Endothelial cell (in vitro differentiated cells): ENCODE measurements at places on chromosomes 7 and 10.

DNA sequence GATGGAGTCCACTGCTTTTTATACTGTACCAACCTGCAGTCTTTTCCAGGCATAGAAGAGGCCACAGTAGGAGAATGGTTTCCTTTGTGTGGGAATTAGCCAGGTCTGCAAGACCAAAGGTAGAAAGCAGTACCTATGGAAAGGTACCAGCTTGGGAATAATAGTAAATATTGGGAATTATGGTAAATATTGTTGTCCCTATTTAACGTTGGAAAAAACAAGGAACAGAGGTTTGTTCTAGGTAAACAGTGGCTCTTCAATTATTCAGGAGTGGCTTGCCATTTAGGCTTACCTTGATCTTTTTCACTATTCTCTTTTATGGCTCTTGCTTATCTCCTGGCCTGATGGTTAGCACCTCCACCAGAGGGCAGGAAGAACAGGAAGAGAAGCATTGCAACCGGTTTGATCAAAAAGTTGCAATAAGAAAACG, 43.9 kb upstream of the GSAP start:
- no peak for DNase-seq

- no peak for DNase-seq
Measured at GRCh38 chr7:18210377-18210776, 182.7 kb upstream of the PRPS1L1 start.

GRCh38 chr10:78740976-78741915, 327.5 kb upstream of the ZMIZ1 start:
- DNase-seq: no peak

GRCh38 chr7:40833888-40834234, 699.1 kb downstream of the SUGCT start:
- no peak for DNase-seq

DNA sequence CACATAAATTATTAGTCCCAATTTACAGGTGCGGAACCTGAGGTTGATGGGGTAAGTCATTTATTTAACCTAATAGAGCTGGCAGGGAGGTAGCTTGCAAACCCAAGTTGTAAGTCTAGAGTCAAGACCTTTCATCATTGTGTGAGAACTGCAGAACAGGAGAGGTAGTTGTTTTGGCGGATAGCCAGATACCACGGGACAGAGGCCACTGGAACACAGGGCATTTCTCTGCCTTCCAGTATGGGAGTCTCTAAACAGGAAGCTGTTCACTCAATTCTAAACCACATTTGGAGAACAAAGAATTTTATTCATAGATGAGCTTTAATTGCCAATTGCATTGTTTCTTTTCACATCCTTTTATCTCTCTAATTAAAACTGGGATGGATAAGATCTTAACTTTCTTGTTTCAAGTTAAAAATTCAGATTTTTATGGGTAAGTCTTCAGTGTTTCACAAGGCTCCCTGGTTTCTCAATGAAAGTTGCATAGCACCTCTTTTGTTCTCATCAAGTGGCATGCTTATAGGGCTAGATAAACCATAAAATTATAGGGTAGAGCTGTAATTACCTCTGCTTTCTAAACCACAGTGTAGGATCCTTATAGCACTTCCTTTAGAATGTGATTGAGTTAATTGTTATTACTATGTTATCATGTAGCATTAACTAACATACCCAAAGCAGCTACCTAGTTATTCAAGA, 489.0 kb downstream of the GATA3 start:
- no peak for DNase-seq

- DNase-seq: no peak
Measured at GRCh38 chr7:41029072-41029499, 673.8 kb downstream of the INHBA start.

GRCh38 chr7:35537067-35538023, 157.6 kb downstream of the HERPUD2 start:
- peak; percentile 86 for DNase-seq

DNA sequence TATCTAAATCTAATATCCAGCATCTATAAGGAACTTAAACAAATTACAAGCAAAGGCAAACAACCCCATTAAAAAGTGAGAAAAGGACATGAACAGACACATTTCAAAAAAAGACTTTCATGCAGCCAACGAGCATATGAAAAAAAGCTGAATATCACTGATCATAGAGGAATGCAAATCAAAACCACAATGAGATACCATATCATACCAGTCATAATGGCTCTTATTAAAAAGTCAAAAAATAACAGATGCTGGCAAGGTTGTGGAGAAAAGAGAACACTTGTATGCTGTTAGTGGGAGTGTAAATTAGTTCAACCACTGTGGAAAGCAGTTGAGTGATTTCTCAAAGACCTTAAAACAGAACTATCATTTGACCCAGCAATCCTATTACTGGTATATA, 334.4 kb upstream of the CACNA2D1 start:
- no peak for DNase-seq

GRCh38 chr7:83697804-83698530, 49.0 kb upstream of the SEMA3E start:
- DNase-seq: no peak

DNA sequence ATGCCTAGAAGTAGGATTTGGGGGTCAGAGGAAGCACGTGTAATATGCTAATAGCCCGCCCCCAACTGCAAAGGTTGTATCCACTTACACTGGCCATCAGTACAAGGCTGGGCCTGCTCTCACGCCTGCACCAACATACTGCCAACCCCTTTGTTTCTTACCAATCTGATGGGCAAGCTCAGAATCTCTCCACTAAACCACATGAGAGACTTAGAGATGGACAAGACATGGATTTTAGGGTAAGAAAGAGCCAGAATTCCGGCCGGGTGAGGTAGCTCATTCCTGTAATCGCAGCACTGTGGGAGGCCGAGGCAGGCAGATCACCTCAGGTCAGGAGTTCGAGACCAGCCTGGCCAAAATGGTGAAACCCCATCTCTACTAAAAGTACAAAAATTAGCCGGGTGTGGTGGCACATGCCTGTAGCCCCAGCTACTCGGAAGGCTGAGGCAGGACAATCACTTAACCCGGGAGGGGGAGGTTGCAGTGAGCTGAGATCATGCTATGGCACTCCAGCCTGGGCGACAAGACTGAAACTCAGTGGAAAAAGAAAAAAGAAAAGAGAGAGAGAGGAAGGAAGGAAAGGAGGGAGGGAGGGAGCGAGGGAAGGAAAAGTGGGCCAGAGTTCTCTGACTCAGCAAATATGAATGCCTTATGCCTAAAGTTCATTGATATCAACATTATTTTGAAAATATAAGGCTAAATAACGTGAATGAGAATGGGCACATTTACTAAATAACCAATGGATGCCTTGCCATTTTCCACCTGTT, 162.2 kb downstream of the SLIT1 start:
- DNase-seq: no peak

- DNase-seq: no peak
Measured at GRCh38 chr10:94630017-94630688, 53.4 kb upstream of the CYP2C18 start.

DNA sequence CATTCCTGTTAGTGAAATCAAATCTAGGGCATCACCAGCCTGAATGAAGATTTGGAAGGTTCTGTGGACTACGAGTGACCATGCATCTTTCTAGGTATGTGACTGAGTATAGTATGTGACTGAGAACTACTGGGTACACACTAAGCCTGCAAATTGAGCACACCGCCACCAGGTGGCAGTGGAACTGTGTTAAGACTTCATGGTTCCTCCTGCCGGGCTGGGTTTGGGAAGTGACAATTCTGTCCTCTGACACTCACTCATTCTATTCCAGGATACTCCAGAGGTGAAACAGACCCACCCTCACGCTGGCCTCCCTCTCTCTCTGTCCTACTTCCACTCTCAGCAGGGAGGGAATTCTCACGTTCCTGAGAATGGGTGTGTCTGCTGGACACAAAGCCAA, 84.0 kb upstream of the TMEM248 start:
- no peak for DNase-seq

DNA sequence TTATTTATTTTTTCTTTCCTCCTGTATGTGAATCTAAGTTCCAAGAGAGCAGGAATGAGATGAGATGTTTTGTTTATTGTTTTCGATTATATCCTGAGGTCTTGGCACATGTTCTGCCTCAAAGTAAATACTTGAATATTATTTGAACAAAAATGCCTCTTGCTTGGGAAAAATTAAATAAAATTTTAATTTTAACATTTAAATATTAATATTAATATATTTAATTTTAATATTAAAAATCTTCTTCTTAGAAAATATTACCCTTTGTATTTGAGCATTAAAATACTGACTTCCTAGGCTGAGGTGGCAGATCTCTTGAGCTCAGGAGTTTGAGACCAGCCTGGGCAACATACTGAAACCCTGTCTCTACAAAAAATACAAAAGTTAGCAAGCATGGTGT, 123.4 kb upstream of the SEMA3D start:
- no peak for DNase-seq

- no peak for DNase-seq
Measured at GRCh38 chr10:33441561-33441960, 107.1 kb upstream of the NRP1 start.

GRCh38 chr10:91191584-91191919, 28.9 kb upstream of the PCGF5 start:
- DNase-seq: no peak

- no peak for DNase-seq
Measured at GRCh38 chr10:131167036-131167860, 144.3 kb downstream of the TCERG1L start.

DNA sequence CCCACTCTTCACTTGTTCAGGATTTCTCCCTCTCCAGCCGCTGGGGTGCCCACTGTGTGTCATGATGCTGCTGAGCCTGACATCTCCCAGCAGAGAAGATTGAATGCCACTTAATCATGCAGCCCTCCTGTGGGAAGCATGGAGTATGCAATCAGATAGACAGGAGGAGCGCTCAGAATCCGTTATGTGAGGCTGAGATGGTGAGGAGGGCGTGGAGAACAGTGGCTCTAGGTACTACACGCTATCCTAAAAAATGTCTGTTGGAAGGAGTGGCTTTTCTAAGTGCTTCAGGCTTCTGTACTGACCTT, 334.3 kb downstream of the LRMDA start:
- no peak for DNase-seq

DNA sequence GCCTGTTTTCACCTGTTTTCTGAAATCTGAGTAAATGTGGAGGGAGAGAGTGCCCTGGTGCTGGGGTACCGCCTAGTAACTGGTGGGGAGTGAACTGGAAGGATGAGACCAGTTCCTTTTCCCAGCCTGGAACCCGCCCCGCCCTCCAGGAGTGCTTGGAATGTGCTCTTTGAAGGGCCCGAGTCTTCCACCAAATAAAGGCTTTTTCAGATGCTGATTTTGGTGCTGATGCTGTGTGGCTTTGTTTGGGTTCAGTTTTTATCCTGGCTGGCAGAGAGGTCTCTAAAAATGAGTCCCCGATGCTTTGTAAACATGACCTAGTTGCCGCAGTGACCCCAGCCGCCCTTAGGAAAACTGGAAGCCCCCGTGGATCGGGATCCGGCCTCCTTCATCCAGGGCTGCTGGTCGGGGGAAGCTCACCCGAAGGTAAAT, 25.9 kb downstream of the FOXK1 start:
- DNase-seq: no peak

- DNase-seq: no peak
Measured at GRCh38 chr7:66301249-66301648, 96.1 kb downstream of the TPST1 start.

DNA sequence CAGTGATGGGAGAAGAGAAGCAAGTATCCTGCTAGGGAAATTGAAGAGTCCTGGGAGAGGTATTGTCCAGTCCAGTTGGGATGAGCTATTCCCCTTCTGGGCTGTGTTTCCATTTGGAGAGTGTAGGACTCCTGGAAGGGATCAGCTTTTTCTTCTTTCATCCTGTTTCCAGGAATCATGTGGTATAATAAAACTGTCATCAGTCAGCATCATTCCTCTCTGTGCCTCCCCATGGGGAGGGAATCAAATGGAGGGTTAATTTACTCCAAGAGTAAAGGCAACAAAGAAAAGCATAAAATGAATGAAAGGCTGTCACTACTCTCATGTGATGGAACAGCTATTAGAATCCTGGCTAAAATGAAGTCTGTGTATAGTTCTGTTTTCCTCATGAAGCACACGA, 429.9 kb downstream of the SORCS3 start:
- DNase-seq: no peak

GRCh38 chr7:118109607-118110006, 74.4 kb upstream of the LSM8 start:
- DNase-seq: no peak

GRCh38 chr7:124152859-124153692, 120.2 kb upstream of the TMEM229A start:
- DNase-seq: peak; percentile 49

GRCh38 chr10:15166325-15166724, 2.2 kb downstream of the NMT2 start:
- DNase-seq: no peak
